ENCODE measurements at places on chromosomes 5 and 9. TPM values are rescaled to one million over a fixed set of nuclear protein-coding genes. Genes with fewer than 3 reads are reported as not detected.

GRCh38 chr9:97518909-97519307 is 17.4 kb downstream of the TMOD1 start:
- no peak for DNase-seq

GRCh38 chr5:66518753-66519152 is 77.4 kb upstream of the MAST4 start:
- no peak for DNase-seq

DNA sequence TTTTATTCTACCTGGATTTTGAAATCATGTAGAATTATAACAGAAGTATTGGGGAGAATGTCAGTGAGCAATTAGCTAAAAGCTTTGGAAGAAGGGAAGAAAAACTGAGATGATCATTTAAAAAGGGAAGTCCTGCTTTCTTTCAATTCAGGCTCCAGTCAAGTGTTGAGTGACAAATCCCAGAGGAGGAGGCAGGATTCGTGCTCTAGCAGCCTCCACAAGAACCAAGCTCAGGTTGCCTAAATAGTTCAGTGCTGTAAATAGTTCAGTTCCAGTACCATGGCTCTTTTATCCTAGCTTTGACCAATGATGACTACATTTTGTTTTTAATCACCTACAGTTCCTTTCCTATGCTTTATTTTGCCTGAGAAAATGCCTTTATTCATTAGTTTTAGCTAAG is 204.9 kb upstream of the NREP start:
- no peak for DNase-seq

DNA sequence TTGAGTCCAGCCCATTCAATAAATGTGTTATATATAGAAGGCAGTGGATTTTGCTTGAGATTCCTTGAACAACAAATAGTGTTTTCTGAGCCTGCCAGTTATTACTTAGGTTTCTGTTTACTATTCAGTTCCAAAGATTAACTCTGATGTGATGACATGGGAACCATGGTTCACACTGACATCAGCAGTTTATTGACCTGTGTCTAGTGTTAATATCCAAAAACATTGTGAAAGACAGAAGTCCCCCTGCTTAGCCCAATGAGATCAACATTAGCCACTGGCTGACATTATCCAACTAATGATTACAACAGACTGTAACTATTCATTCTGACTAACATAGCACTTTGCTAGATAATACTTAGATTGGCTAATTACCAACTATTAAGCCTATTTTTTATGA is 14.9 kb downstream of the APBA1 start:
- DNase-seq = no peak

DNA sequence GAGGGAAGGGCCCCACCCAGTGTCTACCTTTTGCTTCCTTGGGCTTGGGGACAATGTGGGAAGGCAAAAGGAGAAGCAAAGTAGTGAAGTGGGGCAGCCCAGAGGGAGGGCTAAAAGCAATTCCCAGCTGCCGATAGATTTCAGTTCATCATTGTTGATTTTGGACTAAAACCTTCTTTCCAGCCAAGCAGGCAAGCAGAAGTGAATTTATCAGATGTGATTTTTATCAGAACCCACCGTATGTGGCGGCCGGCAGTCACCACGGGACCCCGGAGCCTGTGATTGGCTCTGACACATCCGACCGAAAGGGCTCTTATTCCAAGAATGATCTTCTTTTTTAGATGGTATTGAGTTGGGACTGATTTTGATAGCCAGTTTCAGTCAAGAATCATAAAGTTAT is 559.9 kb downstream of the PSAT1 start:
- no peak for DNase-seq

DNA sequence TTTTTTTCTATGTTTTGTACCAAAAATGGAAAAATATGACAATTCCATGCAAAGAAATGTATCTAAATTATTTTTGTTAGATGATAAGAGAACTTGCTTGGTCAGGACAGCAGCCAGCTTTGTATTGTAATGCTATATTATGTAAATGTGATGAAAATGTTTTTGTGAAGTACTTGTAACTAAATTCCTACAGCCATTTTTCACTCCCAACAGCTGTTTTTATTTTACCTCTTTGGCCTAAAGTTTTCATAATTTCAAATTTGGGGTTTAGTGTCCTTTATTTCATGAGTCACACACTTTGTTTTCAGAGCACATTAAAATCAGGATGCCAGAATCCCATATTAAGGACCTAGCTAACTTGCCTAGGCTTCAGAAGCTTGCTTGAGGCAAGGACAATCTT is 64.1 kb downstream of the WDR41 start:
- DNase-seq = no peak

DNA sequence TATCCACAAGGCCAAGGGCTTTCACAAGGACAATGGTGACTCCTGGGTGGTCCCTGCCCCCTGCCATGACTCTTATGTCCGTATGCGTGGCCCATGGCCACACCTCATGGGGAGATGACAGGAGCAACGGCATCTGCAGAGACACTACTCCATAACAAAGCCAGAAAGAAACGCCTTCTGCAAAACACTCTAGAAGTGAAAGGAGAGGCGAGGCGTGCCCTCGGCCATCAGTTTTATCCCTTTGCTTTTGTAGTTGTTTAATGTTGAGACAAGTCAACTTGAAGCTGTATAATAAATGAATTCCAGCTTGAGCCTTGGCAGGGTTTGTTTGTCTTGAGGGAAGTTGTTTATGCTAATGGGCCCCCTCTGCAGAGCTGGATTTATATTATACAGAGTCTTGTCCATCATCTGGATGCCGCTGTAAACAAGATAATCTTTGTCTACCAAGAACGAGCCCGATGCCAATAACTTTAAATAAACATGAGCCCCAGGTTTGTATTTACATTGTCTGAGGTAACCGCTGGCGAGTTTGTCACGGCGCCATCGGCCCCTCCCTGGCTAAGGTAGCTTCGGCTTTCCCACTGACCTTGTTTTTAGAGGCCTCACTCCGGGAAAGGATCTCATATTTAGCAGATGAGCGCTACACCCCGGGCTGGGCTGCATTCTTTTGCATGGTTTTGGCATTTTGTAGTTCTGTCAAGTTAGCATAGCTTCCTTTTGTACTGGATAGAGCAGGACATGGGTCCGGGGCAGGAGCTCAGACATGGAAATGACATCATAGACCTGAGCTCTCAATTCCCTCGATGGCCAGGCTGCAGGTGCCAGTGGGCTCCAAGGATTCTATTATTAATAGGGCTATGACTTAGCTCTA is 165.3 kb downstream of the ERCC6L2 start:
- no peak for DNase-seq

DNA sequence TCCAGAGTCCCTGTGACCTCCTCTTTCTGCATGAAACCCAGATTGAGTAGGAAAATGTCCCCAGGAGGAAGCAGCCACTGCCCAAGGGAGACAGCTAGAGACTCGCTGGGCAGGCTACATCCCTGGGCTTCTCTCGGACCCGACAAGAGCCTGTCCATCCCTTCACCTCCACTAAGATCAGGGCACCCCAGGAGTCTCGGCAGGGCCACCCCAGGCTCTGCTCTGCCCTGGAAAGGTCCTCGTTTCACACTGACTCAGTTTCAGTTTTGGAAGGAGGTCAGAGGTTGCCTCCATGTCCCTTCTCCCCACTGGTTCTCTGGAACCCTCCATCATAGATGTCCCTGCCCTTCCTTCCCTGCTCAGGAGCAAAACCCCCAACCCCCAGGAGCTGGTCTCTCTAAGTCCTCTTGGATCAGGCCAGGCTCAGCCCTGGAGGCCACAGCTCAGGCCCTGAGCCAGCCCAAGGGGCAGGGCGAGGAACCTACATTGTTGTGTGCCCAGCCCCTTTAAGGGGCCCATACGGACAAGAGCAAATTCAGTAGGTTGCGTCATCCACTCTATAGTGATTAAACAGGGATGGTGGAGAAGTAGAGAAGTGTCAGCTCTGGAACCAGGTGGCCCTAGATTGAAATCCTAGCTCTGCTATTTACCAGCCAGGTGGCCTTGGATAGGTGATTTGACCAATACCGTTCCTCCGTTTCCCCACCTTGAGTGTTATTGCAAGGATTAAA is 37.4 kb downstream of the C9orf50 start:
- DNase-seq = no peak

DNA sequence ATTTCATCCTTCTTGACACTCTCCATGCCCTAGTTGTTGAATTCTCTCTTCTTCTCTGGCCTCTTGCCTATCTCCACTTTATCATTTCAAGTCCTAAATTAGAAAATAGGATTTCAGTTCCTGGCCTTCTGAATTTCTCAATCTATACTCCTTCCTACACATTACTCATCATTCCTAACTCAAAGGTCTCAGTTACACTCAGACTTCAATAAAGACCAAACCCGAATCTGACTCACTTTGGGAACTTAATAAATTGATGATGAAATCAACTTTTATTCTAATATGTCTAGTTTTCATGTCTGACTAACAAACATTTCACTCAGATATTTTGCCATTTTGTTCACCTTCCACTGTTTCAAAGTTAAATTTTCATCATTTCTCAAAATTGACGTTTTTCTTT is 113.6 kb upstream of the TSLP start:
- no peak for DNase-seq

GRCh38 chr5:163506726-163507125 is 1.3 kb downstream of the MAT2B start:
- DNase-seq = no peak

GRCh38 chr5:174282391-174282790 is 236.9 kb downstream of the NSG2 start:
- DNase-seq = no peak

DNA sequence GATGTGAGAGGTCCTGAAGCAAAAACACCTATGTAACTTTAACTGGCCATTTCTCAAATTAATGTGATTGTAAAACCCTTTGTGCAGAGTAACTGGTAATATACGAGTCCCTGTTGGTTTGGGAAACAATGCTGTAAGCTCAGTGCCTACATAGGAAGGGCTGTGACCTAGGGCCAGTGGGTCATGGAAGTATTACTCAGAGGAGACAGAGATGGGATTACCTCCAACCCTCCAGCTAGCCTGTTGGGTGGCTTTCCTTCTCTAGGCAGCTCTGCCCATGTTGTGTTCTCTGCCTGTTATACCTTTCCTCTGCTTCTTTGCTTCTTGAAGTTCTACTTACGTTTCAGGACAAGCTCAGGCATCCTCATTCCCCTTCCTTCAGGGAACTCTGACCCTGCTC is 294.8 kb upstream of the RFX3 start:
- DNase-seq = no peak

GRCh38 chr9:13790055-13790454 is 510.6 kb upstream of the MPDZ start:
- DNase-seq = no peak

- no peak for DNase-seq
Measured at GRCh38 chr5:131281133-131281867, 17.4 kb downstream of the CDC42SE2 start.

DNA sequence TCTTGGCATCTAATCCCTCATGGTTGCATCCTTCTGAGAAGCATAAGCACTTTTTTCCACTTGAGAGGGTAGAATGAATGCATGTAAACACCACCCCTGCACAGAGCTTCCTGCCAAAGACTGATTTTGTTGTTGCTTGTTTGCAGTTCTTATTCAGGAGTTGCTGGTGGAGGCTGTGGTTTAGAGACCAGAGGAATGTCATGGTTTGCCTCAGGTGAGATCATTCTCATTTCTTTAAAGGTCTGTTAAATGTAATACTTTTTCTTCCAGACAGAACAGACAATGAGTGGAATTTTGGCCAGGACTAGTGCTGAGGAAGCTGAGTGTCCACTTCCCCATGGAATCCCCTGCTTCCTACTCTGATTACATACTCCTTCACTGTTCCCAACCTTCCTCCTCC is 3.2 kb upstream of the TNC start:
- no peak for DNase-seq

DNA sequence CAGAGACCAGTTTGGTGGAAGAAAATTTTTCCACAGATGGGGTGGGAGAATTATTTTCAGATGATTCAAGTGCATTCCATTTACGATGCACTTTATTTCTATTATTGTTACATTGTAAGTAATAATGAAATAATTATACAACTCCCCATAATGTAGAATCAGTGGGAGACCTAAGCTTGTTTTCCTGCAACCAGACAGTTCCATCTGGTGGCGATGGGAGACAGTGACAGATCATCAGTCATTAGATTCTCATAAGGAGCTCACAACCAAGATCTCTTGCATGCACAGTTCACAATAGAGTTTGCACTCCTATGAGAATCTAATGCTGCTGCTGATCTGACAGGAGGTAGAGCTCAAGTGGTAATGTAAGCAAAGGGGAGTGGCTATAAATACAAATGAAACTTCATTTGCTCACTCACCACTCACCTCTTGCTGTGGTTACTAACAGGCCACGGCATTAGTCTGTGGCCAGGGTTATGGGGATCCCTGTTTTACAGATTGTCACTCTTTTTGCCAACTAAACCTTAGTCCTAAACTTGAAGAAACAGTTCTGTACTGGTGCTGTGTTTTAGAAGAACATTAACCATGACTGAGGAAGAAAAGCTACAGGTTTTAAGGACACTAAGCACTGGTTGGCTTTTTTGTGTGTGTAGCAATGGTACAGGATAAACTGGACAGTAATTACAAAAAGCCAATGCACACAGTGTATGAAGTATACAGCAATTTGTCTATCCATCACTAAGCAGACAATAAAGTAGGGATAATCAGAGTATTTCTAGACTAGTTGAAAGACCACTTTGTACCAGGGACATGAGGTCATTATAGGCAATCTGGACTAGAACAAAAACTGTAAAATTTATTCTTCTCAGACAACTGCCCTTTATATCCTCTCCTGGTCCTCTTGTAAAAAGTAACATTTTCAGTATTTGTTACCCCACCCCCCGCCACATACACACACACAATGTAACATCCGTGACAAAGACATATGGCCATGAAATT is 9.9 kb downstream of the TMEM232 start:
- no peak for DNase-seq

- DNase-seq = peak; percentile 95
Measured at GRCh38 chr5:172697123-172698121, 56.4 kb downstream of the NEURL1B start.

- DNase-seq = no peak
Measured at GRCh38 chr5:93596310-93596675, 13.3 kb downstream of the NR2F1 start.

GRCh38 chr5:59922220-59922619 is 28.7 kb upstream of the PDE4D start:
- DNase-seq = no peak

GRCh38 chr9:115008536-115009270 is 78.3 kb upstream of the TNFSF8 start:
- DNase-seq = no peak

DNA sequence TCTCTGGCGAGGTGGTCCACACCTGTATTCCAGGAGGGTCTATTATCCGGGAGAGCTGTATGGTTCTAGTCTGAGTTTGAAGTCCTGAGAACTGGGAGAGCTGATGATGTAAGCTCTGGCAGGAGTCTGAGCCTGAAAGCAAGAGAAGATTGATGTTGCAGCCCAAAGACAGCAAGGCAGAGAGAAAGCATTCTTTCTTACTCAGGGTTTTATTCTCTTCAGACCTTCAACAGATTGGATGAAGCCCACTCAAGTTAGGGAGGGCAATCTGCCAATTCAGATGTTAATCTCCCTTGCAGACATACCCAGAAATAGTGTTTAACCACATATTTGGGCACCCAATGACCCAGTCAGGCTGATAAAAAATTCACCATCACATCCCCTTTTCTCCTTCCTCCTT is 159.1 kb downstream of the CCDC171 start:
- DNase-seq = no peak

The PLAC8L1 gene
- 1.8 TPM for total RNA-seq

The RNF44 gene
- total RNA-seq = 93.8 TPM

The C9orf153 gene
- 0.19 TPM for total RNA-seq

The STPG3 gene
- total RNA-seq = 0.26 TPM

The GPRIN1 gene
- total RNA-seq = 35.9 TPM

The WDR38 gene
- total RNA-seq = not detected

The PLK2 gene
- 15.0 TPM for total RNA-seq

The WDR55 gene
- total RNA-seq = 23.6 TPM

The C5orf47 gene
- total RNA-seq = not detected

The IL5 gene
- not detected for total RNA-seq

The ATOX1 gene
- total RNA-seq = 82.4 TPM

The STK32A gene
- 0.61 TPM for total RNA-seq

The PCDH1 gene
- total RNA-seq = 17.3 TPM

The PCDHGA3 gene
- total RNA-seq = 0.16 TPM

The SPAAR gene
- not detected for total RNA-seq

Measured in neural crest cell (in vitro differentiated cells).